ENCODE measurements at places on chromosomes 2 and 18. TPM values are rescaled to one million over a fixed set of nuclear protein-coding genes. Genes with fewer than 3 reads are reported as not detected.

ERBB4 gene
- total RNA-seq: under 0.01 TPM

CD8B2 gene
- total RNA-seq: not detected

GRCh38 chr2:82007071-82007664, 1702.6 kb upstream of the LRRTM1 start:
- DNase-seq: no peak

- no peak for DNase-seq
These were observed 58.7 kb downstream of the RBKS start for GRCh38 chr2:27831279-27832050.

GRCh38 chr18:6781796-6782195, 52.3 kb downstream of the ARHGAP28 start:
- DNase-seq: peak; percentile 36

DNA sequence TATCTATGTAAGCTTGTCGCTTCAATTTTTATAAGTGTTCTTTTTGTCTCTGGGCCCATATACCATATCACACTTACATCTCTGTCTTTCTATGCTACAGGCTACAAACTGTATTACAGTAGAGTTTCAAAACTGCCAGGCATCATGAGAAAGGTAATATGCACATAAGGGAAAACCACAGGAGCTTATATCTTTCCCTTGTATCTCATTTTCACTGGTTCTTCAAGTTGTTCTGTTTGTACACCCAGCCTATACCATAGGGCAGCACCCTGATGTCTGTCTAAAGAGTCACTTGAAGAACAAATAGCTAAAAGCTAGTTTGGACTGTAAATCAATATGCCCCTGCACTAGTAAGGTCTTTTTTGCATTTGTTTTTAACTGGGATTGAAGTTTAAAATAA, 366.7 kb downstream of the FIGN start:
- no peak for DNase-seq

DNA sequence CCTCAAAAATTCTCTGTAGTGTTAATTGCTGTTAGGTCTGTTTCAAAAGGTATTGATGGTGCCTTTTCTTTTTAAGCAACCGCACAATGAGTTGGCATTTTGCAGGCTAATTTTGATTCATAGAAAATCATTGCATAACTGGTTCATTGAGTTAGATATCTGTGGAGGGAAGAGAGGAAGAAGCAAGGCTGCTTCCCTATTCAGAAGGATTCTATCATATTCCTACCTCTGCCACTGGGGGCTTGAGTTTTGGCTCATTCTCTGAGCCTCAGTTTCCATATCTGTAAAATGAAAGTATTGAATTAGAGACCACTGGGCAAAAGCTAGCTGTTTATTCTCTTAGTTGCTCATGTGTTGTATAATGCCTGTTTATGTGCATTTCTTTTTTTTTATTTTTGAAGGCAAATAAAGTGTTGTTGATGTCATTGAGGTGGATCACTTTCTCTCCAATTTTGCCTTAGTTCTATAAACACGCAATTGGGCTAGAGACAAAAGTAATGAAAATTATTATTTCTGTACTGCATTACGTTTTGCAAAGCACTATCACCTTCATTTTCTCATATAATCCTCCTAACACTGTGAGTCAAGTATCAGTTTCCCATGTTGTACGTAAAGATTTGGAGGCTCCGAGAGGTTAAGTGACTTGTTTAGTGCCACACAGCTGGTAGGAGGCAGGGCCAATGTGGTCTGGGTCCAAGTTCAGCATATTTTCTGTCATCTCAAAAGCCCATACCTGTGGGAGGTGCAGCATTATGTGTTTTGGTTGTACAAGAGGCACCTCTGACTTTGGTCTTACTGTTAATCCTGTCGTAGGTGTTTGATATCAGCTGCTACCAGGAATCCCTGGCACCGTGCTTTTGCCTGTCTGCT, 5.9 kb downstream of the TRIB2 start:
- no peak for DNase-seq

- DNase-seq: no peak
These were observed 244.4 kb upstream of the VRK2 start for GRCh38 chr2:57802243-57802642.

DNA sequence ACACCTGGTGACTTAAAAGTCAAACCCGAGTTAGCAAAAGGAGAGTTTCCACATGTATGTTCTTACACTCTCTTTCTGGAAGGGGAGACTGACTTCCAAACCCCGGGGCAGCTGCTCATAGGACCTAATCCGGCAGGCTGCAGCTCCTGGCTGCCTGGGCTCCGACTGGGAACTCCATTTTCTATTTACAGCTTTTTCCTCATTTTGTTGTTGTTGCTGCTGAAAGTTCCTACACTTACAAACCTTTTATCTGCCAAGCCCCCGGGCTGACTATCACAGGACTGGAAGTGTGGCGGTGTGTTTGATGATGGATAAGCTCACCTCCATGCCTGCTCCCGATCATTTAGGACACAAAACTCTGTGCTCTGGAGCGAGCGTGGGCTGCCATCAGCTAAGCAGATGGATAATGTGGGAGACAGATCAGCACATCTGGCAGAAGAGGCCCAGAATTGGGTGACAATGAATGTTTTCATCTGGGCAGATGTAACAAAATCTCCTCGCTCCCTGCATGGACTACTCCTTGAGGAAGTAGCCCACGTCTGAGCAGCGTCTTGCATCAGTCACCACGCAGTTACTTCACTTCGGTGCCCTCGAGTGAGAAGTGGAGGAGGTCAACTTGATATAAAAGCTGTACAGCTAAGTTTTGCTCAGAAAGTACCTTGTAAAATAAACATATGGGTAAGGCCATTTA, 114.4 kb upstream of the COPS8 start:
- DNase-seq: no peak

DNA sequence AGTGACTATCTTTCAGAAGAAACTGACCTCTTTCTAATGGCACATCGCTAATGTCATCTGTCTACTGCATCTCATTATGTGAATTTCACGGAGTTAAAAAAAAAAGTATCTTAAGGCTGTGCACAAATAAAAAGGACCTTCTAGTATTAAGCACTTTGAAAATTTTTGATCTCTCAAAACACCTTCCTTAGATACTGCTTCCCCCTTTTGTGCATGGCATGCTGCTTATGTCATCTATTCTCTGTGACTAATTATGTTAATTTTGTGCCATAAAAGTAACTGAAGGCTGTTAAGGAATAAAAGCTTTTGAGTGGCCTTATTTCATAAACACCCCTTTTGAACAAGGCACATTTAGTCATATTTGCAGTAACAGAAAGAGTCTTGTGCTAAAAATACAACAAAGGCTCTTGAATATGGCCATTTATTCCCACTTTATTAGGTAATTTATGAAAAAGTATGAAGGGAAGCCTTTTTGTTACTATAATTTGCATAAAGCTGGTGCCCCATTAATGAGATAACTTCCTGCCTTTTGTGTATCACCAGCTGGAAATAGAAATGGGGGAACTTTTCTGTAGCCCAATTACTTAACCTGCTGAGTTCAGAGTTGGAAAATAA, 1412.0 kb upstream of the ZEB2 start:
- DNase-seq: no peak

- no peak for DNase-seq
These were observed 16.9 kb downstream of the PUM2 start for GRCh38 chr2:20333738-20334137.

- no peak for DNase-seq
These were observed 1793.4 kb downstream of the SUCLG1 start for GRCh38 chr2:82665691-82666090.

DNA sequence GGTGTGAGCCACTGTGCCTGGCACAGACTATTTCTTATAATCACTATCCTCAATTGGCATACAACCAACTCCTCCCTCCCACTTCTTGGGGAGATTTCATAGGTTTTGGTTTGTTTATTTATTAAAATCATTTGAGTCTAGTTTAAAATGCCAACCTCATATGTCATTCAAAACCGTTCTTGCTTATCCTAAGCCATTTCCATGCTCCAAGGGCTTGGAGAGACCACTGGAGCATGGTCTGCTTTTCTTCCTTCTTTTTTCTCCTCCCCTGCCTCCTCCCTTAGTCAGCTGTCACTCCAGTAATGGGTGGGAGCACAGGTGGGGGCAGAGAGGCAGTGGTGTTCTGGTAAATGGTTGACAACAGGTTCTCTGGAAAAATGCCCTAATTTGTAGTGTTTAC, 20.4 kb upstream of the KCNS3 start:
- no peak for DNase-seq

Measured in dermis microvascular lymphatic vessel endothelial cell (primary cell).